ENCODE measurements at places on chromosomes 7 and 10.
A peak's percentile ranks its signal among the peaks of the same experiment; 100 is the strongest.

- DNase-seq, result no peak
Observed at GRCh38 chr7:133295484-133295883, 42.6 kb downstream of the EXOC4 start.

GRCh38 chr7:115060095-115060870, 138.4 kb downstream of the MDFIC start:
- DNase-seq, result no peak

GRCh38 chr10:132382231-132382922, 14.6 kb upstream of the PWWP2B start:
- no peak for DNase-seq

DNA sequence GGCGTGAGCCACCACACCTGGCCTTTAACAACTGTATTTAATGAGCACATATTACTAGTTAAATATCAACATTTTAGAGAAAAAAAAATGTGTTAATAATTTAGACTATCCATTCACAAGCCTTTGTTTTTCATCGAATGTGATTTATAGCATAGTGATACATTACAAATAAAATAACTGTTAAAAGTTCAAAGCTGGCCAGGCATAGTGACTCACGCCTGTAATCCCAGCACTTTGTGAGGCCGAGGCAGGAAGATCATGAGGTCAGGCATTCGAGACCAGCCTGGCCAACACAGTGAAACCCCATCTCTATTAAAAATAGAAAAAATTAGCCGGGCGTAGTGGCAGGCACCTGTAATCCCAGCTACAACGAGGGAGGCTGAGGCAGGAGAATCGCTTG, 72.7 kb downstream of the HACD1 start:
- DNase-seq, result no peak

GRCh38 chr7:66629222-66630062, 761 bp downstream of the KCTD7 start:
- DNase-seq, result no peak

- peak; percentile 33 for DNase-seq
Observed at GRCh38 chr10:102661658-102662028, 17.4 kb downstream of the TRIM8 start.

DNA sequence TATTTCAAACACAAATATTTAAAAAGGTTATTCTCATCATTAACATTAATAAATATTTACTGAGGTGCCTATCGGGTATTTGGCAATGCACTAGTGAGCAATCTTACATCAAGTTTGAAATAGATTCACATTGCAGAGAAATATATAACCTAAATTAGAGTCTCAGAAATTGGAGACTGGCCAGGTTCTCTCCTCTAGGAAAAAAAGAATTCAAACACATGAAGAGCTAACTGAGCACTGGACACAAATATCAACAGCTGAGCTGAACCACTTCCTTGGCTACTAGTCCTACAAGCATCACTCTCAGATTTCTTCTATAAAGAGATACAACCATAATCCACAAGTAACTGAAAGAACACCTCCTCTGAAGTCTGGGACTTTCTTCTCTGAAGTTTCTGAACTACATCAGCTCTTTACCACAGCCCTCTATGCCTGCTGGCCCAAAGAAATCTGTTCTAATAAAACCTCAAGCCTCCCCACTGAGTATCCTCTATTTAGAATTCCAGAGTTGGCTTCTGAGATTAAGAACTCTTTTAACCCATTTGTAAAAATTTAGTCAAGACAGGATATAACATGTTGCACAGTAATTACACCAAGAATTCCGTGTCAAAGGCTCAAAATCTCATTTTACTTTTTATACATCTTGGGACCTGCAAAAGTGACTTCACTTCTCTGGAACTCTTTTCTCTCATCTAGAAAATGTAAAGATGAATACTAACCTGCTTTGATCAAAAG, 45.2 kb downstream of the MTERF1 start:
- DNase-seq, result no peak
